NCI-H2081 (cell line): ENCODE measurements at places on chromosomes 3 and 15.

DNA sequence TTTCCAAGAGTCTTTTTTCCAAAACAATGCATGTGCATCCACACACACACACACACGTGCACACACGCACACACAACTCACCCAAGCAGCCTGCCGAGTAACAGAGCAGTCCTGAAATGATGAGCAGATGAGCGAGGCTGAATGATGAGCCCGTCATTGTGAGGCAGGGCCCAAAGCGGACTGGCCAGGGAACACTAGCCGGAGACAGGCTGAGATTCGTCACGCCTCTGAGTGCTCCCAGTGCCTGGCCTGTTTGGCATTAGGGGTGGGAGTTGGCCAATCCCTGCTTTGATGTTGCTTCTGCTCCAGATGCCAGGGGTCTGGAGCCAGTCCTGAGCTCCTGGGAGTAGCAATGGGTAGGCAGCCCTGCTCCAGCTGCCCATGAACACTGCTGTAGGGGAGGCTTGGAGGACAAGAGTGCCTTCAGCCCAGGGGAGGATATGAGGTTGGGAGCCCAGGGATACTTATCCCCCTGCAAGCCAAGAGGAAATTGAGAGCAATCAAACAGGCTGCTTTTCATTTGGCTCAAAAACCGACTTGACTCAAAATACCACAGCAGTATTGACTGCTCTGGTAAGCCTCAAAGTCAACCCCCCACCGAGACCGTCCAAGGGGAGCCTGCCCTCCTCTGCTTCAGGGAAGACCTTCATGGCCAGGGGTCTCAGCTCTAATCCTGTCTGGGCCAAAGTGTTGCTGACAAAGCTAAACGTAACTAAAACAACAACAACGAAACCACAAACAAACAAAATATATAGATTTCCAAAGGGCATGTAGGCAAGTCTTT is 22.9 kb downstream of the COLQ start:
- DNase-seq, result no peak

DNA sequence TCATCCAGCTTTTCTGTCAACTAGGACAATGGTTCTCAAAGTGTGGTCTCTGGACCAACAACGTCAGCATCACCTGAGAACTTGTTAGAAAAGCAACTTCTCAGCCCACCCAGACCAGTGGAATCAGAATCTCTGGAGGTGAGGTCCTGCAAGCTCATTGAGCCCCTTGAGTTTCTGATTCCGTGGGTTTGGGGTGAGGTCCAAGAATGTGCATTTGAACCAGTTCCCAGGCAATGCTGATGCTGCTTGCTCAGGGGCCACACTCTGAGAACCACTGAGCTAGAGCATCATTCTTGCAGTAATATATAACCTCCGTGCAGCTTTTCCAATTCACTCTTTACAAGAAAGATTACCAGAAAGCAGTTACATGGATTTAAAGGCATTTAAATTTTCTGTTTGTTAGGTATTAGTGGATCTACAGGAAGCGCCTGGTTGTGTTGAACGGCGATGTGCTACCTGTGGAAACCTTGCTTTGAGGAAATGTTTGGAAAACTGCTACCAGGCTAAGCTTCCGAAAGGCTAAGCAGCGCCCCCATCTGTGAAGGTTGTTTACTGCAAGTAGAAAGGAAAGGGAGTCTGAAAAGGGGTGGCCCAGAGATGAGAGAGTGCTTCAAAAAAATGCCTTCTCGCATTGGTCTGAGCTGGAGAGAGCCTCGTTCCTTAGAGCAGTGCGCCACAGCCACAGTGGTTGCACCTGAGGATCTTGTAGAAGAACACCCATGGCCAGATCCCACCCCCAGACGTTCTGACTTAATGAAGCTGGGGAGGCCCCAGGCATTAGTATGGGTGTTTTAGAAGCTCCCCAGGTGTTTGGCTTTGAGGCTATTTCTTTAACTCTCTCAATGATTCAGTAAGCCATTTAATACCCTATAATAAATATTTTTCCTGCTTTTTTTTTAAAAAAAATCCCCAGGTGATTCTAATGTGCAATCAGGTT is 50.0 kb downstream of the RLBP1 start:
- peak; percentile 59 for DNase-seq

GRCh38 chr15:48842501-48842900 is 31.6 kb upstream of the CEP152 start:
- no peak for DNase-seq

GRCh38 chr3:185717627-185718402 is 107.0 kb downstream of the IGF2BP2 start:
- no peak for DNase-seq

DNA sequence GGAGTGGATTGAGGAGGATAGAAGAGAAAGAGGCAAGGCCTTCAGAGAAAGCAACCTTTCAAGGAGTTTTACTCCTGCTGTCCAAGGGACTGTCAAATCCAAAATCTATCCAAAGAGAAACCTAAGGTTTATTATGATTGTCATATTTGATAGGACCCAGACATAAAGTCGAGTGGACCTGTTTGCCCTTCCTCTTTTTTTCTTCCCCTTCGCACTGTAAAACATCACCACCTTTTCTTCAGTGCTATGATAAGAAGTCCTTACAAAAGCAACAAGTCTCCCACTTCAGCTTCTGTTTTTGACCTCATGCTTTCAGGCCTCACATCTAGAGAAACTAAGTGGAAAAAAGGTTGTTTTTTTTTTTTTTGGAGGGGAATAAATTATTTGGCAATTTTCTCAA is 73.0 kb downstream of the TRPC1 start:
- DNase-seq, result no peak

DNA sequence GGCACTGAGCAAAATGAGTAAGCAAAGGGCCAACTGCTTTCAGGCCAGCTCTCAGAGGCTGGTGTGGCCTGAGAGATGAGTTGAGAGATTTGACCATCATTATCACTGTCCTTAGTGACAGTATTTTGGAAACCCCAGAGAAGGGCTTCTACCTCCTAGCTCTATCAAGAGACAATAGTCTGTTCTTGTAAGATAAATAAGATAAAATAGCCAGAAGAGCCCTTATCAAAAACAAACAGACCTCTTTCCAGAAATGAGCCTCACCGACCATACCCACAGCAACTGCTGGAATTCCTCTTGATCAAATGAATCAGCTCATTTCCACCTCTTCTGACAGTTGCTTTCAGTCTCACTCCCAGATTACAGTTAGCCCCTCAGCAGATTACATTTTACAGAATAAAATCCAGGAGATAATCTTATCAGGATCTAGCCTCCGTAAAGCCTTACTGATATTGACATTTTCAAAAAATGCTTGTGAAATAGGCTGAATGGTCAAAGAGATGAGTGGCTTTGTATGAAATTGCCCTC is 4.5 kb downstream of the HDC start:
- DNase-seq, result no peak
